ENCODE measurements at places on chromosomes 4 and X.
A peak's percentile ranks its signal among the peaks of the same experiment; 100 is the strongest.

DNA sequence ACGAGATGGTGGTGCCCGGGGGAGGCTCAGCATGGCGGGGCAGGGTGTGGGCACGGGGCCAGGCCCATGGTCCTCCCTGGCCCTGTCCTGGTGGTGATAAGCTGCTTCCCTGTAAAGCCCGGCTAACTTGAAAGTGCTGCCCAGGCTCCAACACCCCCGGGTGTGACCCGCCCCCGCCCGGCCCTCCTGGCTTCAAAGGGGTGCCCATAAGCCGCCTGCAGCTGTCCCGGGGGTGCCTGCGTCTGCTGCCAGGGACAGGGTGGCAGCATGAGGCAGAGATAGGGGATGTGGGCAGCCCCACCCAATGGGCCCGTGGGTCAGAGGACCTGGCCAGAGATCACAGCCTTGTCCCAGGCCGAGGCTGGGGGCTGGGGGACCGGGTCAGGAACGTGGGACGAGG is 18.1 kb downstream of the FGFRL1 start:
- no peak for DNase-seq

DNA sequence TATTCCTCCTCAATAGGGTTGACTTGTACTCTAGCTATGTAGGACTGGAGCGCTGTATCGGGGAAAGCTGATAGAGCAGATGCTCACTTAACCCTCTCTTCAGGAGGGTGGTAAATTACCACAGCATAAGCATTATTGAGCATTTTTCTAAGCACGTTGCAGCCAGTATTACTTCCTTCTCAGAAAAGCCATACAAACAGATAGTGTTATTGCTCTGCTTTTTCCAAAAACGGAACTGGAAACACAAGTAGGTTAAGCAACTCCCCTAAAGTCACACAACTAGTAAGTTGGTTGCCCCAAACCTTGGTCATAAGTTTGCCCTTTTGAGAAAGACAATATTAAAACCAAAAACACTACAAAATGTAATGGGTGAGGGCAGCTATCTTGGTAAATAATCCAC is 73.9 kb downstream of the REELD1 start:
- DNase-seq = no peak

DNA sequence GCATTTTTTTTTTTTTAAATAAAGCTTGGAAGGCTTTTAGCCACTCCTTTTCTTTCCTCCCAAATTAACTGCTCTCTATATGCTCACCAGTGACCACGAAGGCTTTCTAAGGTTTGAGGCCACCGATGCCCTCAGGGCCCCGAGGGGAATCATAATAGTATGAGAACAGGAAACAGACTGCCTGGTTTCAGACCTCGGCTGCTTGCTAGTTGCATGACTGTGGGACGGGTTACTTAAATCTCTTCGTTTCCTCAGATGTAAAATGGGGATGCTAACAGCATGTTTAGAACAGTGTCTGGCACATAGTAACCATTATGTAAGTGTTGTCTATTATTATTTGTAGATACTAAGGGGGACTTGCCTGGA is 3.6 kb downstream of the LINC00632 start:
- DNase-seq = no peak

DNA sequence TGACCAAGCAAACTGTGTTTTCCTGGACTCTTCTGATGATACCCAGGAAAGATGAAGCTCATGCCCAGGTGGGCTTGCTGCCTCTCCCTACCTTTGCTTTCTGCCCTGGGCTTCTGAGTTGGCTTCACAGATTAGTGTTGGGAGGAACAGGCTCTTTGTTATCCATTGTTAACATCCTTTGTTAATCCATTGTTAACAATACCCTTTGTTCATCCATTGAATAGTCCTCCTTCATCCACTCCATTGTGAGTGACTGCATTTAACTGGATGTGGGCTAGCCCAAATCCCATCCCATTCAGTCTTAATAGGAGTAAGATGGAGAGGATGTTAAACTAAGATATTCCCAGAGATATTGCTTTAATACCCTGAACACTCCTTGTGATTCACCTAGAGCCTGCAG is 199.0 kb upstream of the LNX1 start:
- DNase-seq = no peak

- DNase-seq = no peak
Observed at GRCh38 chr4:40333921-40334352, 1.2 kb upstream of the CHRNA9 start.

DNA sequence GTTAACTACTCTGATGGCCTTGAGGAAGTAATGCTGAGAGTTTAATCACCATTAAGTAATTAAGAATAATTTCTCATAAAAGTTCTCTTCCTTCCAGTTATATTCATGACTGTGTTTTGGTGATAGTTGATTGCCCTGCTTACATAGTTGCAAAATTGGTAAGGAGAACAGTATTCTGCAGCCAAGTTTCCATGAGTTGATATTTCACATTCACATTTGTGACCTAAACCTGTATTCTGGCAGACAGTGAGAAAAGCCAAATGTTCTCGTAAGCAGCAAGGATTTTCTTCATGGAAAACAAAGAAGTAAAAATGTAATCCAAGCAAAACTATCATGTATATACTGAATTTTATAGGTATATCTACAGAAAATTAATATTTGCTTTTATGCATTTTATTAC is 187.8 kb upstream of the NUDT6 start:
- peak; percentile 72 for DNase-seq
